ENCODE measurements at places on chromosomes 12 and 14.

DNA sequence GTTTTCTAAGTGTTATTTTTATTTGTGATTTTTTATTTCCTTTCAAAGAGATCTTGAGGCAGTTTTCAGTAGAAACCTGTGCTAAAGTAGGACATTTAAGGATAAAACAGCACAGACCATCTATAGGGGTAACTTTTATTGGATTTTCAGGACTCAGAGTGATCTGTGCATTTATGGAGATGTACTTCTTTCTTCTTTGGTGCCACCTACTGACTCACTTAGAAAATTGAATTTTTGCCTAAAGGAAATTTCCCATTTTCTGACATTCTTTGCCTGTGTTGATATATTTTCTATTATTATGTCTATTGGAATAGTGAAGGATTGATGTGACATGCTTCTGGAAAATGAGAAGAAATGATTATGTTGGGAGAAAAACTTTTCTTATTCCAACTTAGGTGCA lies 113.0 kb downstream of the UNC79 start:
- no peak for DNase-seq

GRCh38 chr12:10406725-10407124 lies 2.8 kb downstream of the KLRC4 start:
- DNase-seq: no peak

- DNase-seq: no peak
Measured at GRCh38 chr12:122333142-122334087, 67.1 kb upstream of the VPS33A start.

GRCh38 chr12:51943346-51943745 lies 8.2 kb upstream of the ACVR1B start:
- no peak for DNase-seq

DNA sequence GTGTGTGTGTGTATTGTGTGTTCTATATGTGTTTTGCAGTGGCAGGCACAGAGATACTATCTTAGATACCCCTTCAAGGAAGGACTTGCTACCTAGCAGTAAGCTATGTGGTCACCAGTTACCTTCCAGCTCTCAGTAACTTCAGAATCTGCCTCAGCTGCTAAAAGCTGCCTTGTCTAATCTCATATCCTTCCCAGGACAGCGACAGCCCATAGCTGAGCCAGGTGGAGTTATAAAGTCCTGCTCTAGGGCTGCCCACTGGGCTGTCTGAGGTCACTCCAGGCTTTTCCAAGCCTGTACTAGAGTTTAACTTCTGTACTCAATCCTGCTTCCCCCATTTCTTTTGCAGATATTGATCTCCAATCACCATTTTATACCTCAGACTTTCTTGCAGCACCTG lies 942.6 kb downstream of the GALC start:
- no peak for DNase-seq

- DNase-seq: no peak
Measured at GRCh38 chr14:103492156-103492925, 30.3 kb downstream of the CKB start.

- no peak for DNase-seq
Measured at GRCh38 chr14:63996016-63996415, 143.2 kb downstream of the SYNE2 start.

- DNase-seq: no peak
Measured at GRCh38 chr12:45934956-45935355, 55.4 kb downstream of the SCAF11 start.

- no peak for DNase-seq
Measured at GRCh38 chr14:105061428-105062047, 3.7 kb downstream of the GPR132 start.

DNA sequence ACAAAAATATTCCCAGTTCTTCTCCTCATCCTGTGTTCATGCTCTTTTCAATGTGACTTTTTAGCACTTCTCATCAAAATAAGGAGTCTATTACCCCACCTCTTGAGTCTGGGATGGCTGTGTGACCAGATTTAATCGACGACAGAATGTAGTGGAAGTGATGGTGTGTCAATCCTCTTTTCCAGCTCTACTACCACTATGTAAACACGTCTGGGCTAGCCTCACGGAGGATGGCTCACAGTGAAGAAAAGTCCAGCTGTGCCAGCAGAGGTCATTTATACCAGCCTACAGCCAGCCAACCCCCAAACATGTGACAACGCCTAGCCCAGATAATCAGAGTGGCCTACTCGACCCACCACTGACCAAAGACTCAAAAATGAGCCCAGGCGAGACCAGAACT lies 37.3 kb upstream of the FGF6 start:
- no peak for DNase-seq

Data from stimulated activated CD4-positive, alpha-beta T cell treated with anti-CD3 and anti-CD28 coated beads, Interleukin-15, amount 100 ng/mL, for 1 hour (primary cell).